COR-L47 (cell line): ENCODE measurements at places on chromosomes 11 and 22.
A peak's percentile ranks its signal among the peaks of the same experiment; 100 is the strongest.

DNA sequence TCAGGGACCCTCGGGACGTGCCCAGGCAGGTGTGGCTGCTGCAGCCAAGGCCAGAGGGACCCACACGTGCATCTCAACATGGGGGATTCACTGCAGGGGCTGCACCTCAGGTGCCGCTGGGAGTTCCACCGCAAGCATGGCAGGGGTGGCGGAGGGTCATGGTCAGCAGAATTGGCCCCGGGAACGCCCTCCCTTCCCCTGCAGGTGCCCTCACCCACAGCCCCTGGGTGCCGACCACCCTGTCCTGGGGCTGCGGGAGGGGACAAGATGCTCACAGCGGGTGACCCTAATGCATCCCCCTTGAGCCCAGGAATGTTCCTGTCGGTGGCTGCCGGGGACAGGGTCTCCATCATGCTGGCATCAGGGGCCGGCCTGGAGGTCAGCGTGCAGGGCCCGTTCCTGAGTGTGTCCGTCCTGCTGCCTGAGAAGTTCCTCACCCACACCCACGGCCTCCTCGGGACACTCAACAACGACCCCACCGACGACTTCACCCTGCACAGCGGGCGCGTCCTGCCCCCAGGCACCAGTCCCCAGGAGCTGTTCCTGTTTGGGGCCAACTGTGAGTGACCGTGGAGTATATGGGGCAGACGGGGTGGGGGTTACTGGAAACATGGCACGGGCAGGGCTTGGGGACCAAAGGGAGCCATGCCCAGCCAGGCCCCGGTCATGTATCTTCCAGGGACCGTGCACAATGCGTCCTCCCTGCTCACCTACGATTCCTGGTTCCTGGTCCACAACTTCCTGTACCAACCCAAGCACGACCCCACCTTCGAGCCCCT is 5.8 kb downstream of the SUSD2 start:
- DNase-seq = no peak

- no peak for DNase-seq
Measured at GRCh38 chr11:129864811-129865210, 30.6 kb downstream of the NFRKB start.

GRCh38 chr11:78652843-78653239 is 78.2 kb upstream of the NARS2 start:
- no peak for DNase-seq

- DNase-seq = no peak
Measured at GRCh38 chr11:9005087-9005486, 1.3 kb upstream of the NRIP3 start.

DNA sequence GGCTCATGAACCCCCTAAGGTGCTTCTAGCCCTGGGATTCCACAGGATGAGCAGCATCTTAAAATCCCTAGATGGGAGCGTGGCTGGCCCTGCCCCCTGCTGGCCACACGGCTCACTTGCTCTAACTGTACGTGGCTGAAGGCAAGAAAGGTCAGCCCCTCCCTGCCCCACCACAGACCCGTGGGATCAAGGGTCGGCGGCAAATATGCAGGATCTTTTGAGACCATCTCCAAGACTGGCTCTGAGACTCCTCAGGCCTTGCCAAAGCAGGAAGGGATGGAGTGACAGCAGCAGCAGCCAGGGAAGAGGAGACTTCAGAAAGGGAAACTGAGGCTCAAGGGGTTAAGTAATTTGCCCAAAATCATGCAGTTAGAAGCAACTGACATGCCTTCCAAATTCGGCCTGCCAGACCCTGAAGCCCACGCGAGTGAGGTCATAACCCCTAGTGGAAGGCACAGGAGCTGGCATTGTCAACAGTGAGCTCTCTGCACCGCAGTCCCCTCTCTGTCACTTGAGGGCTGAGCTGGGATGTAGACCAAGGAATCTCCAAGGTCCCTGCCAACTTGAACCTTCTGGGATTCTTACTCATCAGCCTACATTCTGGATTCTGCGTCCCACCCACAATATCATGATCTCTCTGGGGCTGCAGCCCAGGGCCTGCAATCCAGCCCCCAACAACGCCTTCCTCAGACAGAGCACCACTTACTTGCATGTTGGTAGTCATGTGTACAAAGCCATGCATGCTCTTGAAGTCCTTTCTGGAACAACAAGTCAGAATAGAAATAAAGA is 31.4 kb downstream of the CREB3L1 start:
- peak; percentile 53 for DNase-seq

GRCh38 chr11:113907152-113907551 is 2.6 kb downstream of the HTR3B start:
- DNase-seq = no peak

DNA sequence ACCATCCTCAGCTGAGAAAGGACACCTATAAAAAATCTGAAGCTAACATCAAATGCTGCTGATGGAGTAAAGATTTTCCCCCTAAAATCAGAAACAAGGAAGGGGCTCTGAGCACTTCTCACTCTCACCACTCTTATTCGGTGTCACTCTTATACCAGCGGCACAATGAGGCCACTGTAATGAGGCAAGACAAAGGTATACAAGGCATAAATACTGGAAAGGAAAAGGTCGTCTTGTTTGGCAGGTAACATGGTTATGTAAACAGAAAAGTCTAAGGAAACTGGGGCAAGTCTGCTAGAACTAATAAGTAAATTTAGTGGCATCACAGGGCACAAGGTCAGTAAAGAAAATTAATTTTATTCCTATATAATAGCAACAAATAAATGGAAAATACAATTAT is 8.1 kb upstream of the MOB2 start:
- no peak for DNase-seq

GRCh38 chr11:31442086-31442485 is 67.3 kb downstream of the IMMP1L start:
- DNase-seq = peak; percentile 98

- DNase-seq = no peak
Measured at GRCh38 chr11:65135633-65136145, 1.4 kb upstream of the SYVN1 start.

DNA sequence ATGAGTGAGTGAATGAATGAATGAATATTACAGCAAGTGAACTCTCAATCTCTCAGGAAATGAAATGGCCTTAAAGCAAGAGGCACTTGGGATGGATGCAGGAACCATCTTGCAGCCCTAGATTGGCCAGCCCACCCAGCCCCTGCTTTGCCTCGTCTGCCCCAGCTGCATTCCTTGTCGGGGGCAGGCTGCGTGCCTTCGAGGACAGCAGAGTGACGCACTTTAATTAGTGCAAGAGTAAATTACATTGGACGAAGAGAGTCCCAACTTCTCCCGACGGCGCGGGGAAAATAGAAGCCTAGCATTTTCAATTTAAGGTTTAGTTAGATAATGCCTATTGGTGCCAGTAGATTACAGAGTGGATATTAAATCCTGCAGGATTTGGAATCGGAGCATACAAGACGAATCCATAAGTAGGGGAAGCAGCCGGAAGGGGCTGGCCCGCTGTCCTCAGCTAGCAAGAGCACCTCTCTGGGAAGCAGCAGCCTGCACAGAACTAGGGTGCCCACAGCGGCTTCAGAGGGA is 33.8 kb downstream of the TRIM29 start:
- DNase-seq = no peak

- no peak for DNase-seq
Measured at GRCh38 chr11:19025481-19026406, 34.8 kb downstream of the MRGPRX2 start.

DNA sequence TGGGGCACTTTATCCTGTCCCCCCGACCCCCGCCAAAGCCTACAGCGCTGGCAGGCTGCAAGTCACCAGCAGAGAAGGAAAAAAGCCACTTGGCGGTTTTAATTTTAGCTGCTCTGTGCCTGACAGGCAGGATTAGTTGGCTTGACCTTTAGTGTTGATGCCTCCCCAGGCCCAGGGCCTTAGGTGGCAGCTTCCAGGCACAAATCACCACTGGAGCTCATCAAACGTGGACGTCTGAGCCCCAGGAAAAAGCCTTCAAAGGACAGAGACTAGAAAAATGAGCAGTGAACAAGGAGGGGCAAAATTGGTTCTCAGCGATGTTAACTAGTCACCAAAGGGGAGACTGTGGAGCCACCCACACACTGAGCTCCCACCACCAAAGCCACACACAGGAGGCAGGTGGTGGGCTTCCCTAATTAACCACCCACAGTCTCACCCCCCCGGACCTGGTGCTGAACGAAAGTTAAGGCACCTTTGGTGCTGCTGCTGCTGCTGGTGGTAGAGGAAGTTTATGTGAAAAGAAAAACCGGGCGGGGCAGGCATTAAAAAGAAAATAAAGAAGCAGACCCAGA is 4.4 kb upstream of the PYGM start:
- DNase-seq = no peak

DNA sequence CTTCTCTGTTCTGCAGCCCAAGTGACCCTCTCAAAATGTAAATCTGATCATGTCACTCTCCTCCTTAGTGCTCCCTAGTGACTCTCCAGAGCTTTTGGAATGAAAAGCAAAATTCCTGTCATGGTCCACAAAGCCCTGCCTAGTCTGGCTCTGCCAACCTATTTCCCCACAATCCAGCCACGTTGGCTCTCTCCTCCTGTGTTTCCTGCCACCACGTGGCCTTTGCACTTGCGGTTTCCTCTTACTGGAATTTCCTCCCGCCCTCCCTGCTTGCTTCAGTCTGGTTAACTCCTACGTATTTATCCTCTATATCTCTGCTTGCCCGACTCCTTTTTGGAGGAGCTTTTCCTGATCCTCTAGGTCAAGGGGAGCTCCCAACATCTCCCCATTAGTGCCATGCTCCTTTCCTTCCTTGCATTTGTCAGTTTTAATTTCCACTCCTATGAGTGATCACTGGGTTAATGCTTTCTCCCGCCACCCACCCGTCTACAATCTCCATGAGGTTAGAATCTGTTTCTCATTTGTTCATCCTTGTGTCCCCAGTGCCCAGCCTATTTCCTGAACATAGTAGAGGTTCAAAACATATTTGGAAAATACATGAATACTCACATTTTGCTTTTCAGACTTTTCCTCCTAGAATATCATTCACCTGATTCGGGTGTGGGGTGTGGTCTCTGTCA is 11.5 kb downstream of the NNMT start:
- DNase-seq = no peak

DNA sequence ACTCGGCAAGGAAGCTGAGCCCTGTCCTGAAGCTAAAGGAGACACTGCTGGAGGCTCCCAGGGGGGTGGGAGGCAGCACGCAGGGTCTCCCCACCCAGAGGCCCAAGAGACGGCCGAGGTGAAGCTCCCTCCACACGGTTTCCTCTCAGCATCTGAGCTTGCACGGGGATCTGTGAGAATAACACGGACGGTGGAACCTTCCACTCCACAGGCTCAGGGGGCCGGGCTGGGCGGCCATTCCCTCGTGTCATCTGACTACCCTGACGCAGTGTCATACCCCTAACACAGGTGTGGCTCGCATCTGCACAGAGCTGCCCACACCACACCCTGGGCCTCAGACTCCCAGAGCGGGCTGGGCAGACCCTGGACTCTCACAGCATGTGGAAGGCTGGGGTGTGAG is 409.7 kb downstream of the SHANK2 start:
- no peak for DNase-seq

DNA sequence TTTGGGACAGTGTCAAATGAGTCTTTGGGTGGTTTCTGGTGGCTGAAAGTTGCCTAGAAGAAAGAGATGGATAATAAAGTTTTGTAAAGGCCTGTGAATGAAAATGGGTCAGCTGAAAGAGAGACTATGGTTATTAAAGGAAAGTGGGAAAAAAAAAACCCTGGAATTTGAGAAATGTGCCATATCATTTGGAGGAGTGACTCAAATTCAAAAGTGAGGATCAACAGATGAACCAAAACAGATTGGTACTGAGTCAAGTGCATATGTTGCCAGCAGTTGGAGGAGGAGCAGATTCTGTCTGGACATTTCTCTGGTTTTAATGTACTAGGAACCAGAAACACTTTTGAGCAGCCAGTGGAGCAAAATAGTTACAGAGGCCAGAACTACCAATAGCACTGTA is 339.8 kb downstream of the KCNA4 start:
- no peak for DNase-seq

GRCh38 chr11:8961401-8961800 is 2.8 kb downstream of the TMEM9B start:
- no peak for DNase-seq

GRCh38 chr22:35212009-35212408 is 45.3 kb upstream of the HMGXB4 start:
- DNase-seq = no peak

DNA sequence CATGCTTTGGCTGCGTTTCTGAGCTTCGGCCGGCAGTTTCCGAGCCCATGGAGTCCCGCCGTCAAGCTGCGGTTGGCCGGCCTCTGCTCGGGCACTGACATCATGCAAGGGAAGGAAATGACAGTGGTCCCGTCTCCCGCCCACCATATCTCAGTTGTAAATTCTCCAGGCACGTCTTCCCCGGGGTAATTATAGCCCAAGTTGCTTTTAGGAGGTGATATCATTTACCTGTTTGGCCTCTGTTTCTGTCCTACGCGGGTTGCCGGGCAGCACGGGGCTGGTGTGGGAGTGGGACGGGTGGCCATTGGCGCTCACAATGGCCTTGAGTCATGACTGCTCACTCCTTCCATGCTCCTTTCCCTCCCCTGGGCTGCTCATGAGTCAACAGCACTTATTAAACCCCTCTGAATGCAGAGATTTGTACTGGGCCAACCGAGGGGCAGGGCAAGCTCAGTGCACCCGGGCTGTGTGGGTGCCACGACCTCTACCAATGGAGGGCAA is 4.2 kb upstream of the ANO1 start:
- no peak for DNase-seq

- no peak for DNase-seq
Measured at GRCh38 chr11:69459848-69460539, 21.5 kb upstream of the LINC01488 start.

- no peak for DNase-seq
Measured at GRCh38 chr11:128492903-128493569, 94.3 kb downstream of the ETS1 start.

DNA sequence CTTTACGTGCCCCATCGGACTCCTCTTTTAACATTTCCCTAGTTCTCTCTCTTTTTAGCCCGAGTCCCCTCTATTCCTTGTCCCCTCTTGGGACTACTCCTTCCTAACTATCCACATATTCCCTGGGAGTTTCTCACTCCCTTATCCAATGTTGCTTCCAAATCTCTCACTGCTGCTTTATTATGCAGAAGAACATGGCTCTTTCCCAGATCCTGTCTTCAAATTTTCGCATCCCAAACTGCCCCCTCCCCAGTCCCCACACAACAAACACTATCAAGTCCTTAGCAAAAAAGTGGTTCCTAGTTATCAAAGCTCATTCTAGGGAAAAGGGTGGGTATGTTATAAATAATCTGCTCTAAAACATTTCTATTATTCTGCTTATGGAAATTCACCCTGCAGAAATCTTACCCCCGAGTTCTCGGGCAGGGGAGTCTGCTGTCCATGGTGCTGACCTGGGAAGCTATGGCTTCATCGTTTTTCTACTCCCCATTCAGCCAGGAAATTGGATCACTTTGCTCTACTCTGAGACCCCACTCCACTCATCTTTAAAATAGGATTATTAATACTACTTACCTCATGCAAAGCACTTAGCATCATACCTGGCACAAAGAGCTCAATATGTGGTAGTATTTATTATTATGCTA is 393.5 kb downstream of the BUD13 start:
- no peak for DNase-seq

GRCh38 chr11:57493507-57494503 is 21.7 kb downstream of the SLC43A1 start:
- DNase-seq = peak; percentile 49

- DNase-seq = no peak
Measured at GRCh38 chr11:13268791-13269190, 8.8 kb upstream of the BMAL1 start.
